Frontal cortex (tissue), 4 donors: ENCODE measurements at places on chromosomes 7 and 10. TPM values are rescaled to one million over a fixed set of nuclear protein-coding genes. Genes with fewer than 3 reads are reported as not detected.

The LUC7L2 gene
- 50.1 TPM for total RNA-seq

The TRIL gene
- total RNA-seq = 17.5 TPM

The ANKRD30A gene
- total RNA-seq = not detected

The ATP6V0A4 gene
- total RNA-seq = 2.4 TPM

The RBP4 gene
- 9.0 TPM for total RNA-seq

The ASZ1 gene
- total RNA-seq = not detected

The NRCAM gene
- total RNA-seq = 143 TPM

The GDF2 gene
- not detected for total RNA-seq

The MRLN gene
- not detected for total RNA-seq

The FOXI2 gene
- not detected for total RNA-seq

The PRF1 gene
- not detected for total RNA-seq

The DYNC1I1 gene
- 157 TPM for total RNA-seq
